Activated CD8-positive, alpha-beta T cell treated with anti-CD3 and anti-CD28 coated beads for 36 hours (primary cell): ENCODE measurements at places on chromosomes 6 and 20.

DNA sequence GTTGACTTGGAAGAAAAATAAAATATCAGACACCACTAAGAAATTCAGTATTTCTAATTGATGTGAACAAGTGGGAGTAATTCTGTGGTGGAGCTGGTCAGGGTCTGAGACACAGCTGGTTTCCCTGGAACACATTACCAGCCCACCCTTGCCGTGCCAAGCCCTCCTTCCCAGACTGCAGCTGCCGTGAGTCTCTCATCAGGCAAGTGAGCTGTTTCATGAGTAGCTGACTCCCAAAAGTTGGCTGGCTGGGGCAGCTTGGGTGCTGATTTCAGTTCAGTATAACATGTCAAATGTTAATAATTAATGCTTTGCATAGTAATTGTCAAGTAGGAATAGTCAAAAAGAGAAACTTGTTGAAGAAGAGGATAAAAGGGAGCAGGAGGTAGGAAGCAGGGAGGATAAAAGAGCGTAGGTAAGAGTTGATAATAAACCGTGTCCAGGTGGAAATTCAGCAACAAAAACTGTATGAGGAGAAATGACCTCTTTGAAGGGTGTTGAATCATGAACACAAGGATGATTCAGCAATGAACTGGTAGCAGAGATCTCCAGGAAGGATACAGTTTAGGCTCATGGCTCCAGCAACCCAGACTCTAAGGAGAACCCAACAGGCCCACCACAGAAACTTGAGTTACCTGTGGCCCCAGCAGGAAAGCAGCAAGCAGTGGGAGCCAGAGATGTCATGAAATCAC, 110.9 kb upstream of the SSTR4 start:
- no peak for DNase-seq

DNA sequence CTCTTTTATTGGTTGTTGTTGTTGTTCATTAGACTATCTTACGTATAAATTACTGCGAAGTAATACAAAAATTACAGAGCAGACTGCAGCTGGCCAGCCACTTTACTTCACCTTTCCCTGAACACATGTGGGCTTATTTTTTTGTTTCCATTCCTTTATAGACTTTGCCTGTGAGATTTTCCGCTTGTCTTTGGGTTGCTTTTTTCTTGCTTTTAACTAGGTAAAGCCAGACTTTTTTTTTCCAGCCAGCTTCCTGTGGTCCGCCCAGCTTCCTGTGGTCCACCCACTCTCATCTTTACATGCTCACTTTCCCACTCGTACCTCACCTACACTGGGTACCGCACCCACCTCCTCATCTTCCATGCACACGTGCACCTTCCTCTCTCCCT, 79.0 kb downstream of the IPCEF1 start:
- DNase-seq, result peak; percentile 56

- no peak for DNase-seq
These were observed 333.7 kb downstream of the MEI4 start for GRCh38 chr6:77986380-77987034.

DNA sequence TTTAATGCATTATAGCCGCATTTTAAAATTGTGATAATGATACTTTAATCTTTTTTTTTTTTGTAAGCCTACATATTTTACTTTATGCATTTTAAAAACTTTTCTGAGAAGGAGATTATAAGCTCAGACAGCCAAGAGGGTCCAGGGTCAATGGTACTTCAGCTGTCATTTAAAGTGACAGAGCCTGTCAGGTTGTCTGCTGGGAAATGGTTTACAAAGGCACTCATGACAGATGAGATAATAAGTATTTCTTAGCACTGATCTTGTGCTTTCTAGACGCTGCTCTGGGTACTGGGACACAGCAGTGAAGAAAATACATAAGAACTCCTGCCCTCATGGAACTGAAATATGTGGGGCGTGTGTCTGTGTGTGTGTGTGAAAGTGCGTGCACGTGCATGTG, 19.6 kb downstream of the LAMP5 start:
- no peak for DNase-seq

DNA sequence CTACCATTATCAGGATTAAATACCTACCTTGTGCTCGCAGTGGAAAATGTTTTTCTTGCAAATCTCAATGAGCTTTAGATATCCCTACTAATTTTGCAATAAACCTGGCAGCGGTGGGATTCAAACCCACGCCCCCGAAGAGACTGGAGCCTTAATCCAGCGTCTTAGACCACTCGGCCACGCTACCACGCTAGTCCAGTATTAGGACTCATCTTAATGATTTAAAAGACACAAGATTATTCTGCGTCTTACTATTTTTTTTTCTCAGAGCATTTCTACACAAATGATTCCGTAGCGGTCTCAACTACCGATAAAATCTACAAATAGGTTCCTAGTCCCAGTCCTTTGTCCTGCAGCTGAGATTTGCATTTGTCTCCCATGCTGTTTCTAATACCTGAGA, 35.2 kb upstream of the ZSCAN23 start:
- no peak for DNase-seq

DNA sequence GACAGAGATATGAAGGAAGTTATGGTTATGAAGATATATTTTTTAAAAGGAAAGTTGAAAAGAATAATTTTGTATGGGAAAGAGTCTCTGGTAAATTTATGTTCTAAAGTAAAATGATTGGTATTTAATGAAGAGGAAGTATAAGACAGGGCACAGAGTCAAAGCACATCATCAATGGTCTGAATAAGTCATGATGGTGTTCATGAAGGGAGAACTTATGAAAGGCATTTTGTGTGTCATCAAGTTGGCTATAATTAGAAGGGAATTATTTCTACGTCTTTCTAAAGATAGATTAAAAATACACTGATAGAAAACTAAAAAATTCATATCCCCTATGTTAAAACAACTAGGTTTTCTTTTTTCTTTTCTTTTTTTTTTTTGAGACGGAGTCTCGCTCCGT, 21.4 kb upstream of the SNAI1 start:
- DNase-seq, result no peak

DNA sequence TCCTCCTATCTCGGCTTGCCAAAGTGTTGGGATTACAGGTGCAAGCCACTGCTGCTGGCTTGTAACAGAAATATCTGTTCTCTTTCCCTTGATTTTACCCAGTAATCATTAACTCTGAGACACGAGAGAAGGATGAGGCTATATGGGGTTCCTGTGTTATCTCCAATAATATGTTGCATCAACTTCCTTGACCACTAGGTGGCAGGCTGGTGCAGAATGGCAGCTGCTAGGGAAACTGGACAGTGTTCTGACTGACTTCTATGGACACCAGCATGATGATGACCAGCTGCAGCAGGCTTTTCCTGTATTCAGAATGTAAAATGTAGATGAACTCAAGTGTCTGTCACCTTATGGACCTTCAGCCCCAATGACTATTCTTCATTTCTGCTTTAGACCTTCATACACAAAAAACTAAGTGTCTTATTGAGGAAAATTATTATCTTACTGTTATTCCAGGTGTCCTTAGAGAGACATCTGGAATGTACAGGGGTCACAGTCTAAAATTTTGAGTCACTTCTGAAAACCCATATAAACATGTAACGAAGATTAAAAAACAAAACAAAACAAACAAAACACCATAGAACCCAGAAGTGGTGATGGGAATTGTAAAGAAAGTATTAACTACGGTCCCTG, 20.4 kb upstream of the CD109 start:
- DNase-seq, result peak; percentile 84

DNA sequence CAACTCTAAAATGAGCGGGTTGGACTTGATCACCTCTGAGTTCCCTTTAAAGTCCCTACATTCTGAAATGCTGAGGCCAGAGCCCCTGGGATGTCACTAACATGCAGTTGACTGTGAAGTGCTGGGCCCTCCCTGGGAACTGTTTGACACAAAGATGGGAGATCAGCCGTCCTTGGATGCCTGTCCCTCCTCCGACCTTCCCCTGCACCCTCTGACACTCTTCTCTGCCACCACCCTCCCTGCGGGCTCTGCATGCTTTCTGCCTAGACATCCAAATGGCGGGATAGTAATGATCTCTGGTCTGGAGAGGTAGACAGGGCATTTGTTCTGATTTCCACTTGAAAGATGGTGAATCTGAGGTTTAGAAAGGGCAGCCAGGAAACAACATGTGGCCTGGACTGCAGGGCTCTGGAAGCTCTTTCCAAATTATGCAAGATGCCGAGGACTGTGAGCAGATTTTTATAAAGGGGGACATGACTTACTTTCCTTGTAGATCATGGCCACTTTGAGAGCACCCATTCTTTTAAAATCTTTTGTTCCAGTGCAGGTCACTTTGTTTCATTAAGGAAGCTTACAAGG, 113.2 kb downstream of the ZDHHC14 start:
- no peak for DNase-seq

- no peak for DNase-seq
These were observed 80.7 kb upstream of the TRAF3IP2 start for GRCh38 chr6:111686249-111686931.

DNA sequence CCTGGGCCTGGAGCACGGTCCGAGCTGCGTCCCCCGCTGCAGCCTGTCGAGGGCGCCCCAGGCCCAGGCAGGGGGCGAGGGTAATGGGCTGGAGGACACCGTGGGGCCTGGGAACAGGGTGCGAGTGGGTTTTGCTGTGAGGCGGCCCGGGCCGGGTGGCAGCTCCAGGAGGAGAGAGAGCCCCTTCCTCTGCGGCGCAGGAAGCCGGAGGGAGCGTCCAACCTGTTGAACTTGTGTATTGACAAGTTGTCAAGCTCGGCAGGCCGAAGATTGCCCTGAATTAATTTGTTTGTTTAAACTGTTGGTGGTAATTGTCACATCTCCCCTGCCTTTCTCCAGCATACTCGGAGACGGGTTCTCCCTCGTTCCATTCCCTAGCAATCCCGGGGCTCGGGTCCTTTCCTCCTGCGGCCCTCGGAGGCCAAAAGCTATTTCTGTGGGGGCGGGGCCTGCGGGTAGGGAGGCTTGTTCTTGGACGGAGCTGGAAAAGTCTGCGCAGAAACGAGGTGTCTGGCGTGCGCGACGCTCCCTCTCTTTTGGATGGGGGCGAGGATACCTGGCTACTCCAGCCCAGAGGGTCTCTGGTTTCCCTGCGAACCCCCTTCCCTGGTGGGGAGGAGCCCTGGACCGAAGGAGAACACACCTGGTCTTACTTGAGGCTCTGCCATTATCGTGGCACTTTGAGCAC, 9.9 kb downstream of the NR2E1 start:
- DNase-seq, result peak; percentile 21

- no peak for DNase-seq
These were observed 289.3 kb downstream of the FARS2 start for GRCh38 chr6:5550631-5551030.

DNA sequence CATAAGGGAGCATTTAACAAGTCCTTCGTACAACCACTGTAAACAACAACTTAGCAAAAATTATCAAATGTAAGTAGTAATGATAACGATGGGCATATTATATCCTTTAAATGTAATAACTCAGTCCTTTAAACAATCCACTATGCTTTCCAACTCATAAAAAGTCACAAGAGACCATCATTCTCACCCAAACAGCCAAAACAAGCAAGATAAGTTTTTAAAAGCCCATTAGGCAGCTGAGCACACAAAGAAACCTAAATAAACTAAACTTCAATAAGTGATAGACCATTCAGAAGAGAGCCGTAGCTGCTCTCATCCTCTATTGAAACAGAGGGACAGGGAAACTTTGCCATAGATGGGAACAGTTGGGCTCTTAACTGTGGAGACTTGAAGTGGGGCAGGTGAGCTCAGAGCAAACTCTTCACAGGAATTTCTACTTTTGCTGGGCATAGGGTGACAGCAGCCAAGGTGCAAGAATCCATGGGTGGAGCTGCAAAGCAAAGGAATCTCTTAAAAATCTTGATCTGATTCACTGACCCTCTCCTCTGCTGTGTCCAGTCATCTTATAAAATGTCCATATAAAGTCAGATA, 22.5 kb downstream of the RAB22A start:
- no peak for DNase-seq

DNA sequence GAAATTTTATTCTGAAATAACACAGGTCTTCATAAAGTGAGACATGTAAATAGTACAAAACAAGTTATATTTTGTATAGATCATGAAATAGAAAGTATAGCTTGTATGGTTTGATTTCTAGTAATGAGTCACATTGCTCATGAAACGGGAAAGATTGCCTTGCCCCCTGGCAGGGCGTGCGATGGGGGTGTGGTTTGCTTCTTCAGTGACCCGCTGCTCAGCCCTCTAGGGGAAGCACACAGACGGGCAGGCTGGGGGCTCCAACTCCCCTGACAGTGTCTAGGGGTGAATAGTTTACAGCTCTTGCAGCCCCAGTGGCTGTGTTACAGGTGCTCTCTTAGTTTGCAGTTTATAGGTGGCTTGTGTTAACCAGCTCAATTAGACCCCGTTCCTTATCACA, 170.5 kb upstream of the RGS17 start:
- no peak for DNase-seq

- no peak for DNase-seq
These were observed 214.7 kb upstream of the PROKR2 start for GRCh38 chr20:5531318-5532081.

- DNase-seq, result no peak
These were observed 19.8 kb upstream of the CDC5L start for GRCh38 chr6:44367681-44368080.

DNA sequence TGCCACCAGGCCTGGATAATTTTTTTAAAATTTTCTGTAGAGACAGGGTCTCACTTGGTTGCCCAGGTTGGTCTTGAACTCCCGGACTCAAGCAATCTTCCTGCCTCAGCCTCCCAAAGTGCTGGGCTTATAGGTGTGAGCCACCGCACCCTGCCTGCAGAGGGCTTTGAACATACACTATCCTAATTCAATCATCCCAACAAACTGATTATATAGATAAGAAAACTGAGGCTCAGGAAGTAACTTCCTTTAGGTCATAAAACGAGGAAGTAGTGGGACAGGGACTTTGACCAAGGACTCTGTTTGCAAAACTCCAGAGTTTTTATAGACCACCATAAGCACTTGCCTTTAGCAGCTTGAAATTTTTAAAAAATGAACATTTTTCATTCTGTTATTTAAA, 5.0 kb upstream of the BANF2 start:
- DNase-seq, result no peak

DNA sequence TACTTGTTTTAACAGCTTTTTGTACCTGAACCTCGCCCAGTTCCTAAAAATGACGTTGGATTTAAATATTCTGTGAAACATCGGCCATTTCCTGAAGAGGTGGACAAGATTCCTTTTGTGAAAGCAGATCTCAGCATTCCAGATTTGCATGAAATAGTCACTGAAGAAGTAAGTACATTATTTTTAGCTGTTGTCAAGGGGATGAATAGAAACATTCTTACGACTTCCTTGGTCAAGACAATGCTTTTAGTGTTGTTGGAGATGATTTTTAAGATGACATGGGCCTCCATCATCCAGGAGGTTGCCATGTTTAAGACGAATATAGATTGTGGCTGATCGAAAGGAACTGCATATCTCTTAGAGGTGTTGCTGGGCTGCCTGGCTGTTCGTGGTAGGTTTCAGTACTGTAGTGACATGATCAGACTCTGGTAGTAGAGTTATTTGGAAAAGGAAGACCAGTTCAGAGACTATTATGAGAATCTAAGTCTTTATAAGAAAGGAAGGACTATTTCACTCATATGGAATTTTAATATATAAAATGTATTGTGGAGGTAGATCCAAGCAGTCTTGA, 29.9 kb upstream of the ADIG start:
- no peak for DNase-seq

GRCh38 chr6:131949620-131949908, 1.6 kb downstream of the CCN2 start:
- no peak for DNase-seq

- DNase-seq, result no peak
These were observed 64.5 kb downstream of the JAG1 start for GRCh38 chr20:10609276-10609675.

- DNase-seq, result no peak
These were observed 24.6 kb downstream of the PPP1R14C start for GRCh38 chr6:150167479-150167873.
